ENCODE measurements at places on chromosomes 2 and 18. TPM values are rescaled to one million over a fixed set of nuclear protein-coding genes. Genes with fewer than 3 reads are reported as not detected.

- DNase-seq, result peak; percentile 43
Observed at GRCh38 chr18:66226782-66227181, 377.1 kb downstream of the CDH19 start.

GRCh38 chr18:6941996-6942395, 175.6 kb downstream of the LAMA1 start:
- DNase-seq, result no peak

GRCh38 chr2:150043172-150043500, 444.3 kb downstream of the RND3 start:
- DNase-seq, result no peak

DNA sequence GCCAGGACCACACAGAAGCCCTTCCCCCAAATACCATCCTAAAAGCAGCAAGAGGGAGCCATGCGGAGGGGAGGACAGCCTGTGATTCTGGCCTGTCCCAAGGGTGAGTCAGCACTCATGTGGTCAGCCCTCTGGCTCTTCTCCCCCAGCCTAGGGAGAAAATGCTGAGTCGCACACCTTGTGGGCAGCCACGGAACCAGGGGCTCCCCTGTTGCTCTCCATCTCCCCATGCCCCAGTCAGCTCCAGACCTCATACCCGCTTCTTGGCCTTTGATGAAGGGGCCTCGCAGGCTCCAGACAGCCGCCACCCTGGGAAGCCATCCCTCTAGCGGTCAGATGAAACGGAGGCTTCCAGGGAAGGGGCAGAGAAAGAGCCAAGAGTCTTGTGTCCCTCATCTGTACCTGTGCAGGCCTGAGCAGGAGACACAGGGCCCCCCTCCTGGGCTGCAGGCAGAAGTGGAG, 181.3 kb upstream of the SIX2 start:
- DNase-seq, result no peak

GRCh38 chr2:88614497-88615157, 12.6 kb downstream of the EIF2AK3 start:
- no peak for DNase-seq

DNA sequence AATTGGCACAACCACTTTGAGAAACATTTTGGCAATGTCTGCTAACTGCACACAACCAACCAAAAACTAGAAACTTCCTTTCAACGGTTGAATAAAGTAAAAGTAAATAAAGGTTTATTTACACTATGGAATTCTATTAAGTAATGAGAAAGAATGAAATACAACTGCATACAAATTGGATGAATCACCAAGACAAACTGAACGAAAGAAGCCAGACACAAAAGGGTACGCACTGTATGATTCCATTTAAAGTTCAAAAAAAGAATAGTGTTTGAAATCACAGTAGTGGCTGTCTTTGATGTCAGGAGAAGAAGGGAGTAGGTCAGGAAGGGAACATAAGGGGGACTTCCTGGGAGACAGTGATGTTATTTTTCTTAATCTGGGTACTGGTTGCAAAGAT, 46.5 kb upstream of the SULT1C3 start:
- DNase-seq, result no peak

GRCh38 chr2:201157694-201158093, 25.2 kb upstream of the CASP10 start:
- no peak for DNase-seq

DNA sequence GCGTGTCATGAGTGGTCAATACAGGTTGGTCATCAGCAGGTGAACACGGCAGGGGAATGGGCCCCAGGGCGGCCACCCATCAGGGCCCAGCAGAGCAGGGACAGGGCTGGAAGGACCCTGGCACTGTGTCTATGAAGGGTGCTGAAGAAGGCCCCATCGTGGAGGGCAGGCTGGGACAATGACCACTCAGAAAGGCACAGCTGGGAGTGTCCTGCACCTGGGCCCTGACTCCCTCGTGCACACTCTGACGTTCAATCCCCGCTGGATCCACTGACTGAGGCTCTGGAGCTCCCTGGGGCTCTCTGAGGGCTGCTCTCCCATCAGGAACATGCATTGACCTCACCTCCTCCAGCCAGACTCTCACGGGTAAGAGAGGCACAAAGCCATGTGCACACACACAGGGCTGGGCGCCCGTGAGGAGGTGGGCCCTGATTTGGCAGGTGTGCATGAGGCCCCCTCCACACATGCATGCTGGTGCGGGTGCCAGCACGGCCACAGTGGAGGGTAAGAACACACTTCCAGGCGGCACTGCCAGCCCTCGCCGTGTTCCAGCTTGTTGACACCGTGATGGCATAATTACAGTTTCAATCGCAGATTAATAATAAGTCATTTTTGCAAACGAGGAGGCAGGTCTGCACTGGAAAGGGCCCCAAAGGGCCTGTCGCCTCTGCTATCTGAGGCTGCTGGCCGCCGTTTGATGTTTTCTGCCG, 58.5 kb downstream of the SMAD7 start:
- no peak for DNase-seq

GRCh38 chr2:216134958-216135541, 25.9 kb downstream of the XRCC5 start:
- DNase-seq, result no peak

DNA sequence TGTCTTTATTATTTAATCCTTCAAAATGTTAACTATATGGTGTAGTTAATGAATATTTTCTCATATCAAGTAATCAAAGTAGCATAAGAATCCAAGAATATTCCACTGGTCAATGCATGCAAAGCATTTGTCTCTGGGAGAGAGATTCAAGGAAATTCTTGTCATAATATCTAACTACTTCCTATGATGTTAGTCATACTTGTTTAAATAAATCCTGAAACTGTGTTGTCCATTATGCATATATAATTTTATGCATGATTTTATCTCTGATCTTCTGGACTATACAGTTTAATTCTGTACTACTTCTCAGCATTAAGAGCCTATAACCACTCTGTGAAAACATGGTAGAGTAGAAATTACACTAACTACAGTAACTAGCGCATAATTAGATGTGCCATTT, 388.3 kb downstream of the NR4A2 start:
- DNase-seq, result no peak

GRCh38 chr2:231709981-231710798, 1.9 kb downstream of the PTMA start:
- peak; percentile 95 for DNase-seq

- no peak for DNase-seq
Observed at GRCh38 chr2:76073992-76074604, 363.4 kb upstream of the GCFC2 start.

GRCh38 chr18:42559069-42559690, 556.3 kb downstream of the RIT2 start:
- DNase-seq, result no peak

DNA sequence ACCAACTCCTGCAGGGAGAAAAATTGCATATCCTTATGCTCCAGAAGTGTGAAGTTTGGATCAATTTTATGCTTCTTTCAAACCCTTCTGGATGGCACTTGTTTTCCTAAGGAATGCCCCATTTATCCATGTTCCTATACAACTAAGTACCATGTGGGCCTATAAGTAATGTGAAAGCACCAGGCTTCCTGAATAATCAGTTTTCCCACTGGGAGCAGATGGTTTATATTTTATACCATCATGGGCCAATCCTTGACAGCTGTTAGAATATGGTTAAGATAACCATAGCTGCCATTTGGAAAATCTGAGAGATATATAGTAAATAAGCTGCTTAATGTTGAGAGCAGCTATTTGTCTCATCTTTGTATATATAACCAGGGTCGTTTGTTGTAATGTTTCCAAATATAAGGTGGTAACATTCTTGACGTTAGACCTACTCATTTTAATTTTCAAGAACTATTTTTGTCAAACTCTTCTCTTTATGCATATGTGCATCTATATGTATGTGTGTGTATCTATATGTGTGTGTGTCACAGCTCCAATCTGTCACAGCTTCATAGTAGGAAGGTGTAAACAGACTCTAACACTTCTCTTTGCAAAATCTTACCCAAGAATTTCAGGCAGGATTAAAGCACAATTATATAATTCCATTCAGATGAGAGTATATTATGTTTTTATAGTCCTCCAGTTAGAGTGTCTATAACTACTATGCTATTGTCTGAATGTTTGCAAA, 458.7 kb upstream of the GCFC2 start:
- no peak for DNase-seq

GRCh38 chr2:23378496-23378895, 6.5 kb upstream of the KLHL29 start:
- no peak for DNase-seq

GRCh38 chr2:118786746-118787145, 60.7 kb downstream of the EN1 start:
- DNase-seq, result no peak

GRCh38 chr2:234191819-234192407, 141.4 kb downstream of the SPP2 start:
- no peak for DNase-seq

DNA sequence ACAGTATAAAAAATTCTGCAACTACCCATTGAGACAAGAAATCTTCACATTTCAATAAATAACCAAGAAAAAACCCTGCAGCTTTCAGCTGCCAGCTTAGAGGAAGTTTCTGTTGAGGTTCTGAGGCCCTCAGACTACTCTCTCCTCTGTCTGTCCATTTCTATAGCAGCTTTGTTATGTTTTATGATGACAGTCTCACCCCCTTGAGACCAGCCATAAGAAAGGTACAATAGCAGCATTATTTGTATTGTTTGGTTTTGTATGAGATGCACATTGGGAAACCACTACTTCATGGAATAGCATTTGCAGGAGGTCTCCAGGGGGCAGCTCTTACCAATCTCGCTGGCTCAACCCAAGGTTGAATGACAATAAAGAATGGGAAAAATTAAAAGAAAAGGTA, 334.6 kb upstream of the VRK2 start:
- no peak for DNase-seq

- no peak for DNase-seq
Observed at GRCh38 chr2:146003337-146003736, 1483.4 kb upstream of the ZEB2 start.

DNA sequence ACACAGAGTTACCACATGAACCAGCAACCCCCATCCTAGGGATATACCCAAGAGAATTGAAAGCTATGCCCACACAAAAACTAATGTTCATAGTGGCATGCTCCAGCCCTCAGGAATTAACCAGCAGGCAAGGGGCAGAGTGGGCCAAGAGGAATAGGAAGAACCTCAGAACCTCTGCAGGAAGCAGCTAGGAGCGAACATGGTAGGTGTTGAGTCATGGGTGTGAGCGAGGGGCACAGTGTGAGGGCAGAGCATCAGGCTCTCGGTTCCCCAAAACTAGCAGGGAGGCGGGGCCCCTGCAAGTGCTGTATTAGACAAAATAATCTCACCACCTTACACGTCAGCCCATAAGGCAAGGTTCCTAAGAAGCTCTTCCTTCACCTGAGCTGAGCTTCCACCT, 5.6 kb upstream of the RUFY4 start:
- DNase-seq, result no peak

- no peak for DNase-seq
Observed at GRCh38 chr2:28673338-28673737, 78.3 kb upstream of the PPP1CB start.

DNA sequence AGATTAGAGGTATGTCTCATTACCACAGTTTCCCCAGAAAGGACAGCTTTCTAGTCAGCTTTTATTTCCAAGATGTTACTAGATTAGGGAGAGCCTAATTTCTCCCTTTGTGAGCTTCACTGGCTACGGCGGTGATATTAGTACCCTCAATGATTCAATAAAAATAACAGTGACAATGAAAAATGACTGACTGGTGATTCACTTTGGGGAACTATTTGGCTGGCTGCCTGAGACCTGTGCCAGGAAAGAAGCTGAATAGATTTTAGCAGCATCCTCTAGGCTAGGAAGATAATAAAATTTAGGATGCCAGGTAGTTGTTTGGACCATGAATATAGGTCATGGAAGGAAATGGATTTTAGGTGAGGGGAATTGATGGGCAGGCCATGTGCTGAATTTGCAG, 178.7 kb downstream of the FMNL2 start:
- DNase-seq, result peak; percentile 36

- DNase-seq, result no peak
Observed at GRCh38 chr2:161049559-161049958, 110.7 kb upstream of the TANK start.

DNA sequence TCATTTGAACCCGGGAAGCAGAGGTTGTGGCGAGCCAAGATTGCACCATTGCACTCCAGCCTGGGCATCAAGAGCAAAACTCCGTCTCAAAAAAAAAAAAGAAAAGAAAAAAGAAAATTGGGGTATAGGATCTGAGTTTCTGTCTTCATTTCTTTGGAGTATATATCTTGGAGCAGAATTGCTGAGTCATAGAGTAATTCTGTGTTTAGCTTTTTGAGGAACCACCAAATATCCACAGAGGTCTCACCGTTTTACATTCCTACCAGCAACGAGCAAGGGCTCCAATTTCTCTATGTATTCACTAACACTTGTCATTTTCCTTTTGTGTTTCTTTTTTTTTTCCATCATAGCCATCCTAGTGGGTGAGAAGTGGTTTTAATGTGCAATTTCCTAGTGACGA, 87.6 kb upstream of the TEX51 start:
- no peak for DNase-seq

GRCh38 chr2:98452396-98453027, 7.9 kb downstream of the INPP4A start:
- DNase-seq, result no peak

GRCh38 chr2:199018826-199019225, 438.9 kb downstream of the SATB2 start:
- DNase-seq, result no peak

DNA sequence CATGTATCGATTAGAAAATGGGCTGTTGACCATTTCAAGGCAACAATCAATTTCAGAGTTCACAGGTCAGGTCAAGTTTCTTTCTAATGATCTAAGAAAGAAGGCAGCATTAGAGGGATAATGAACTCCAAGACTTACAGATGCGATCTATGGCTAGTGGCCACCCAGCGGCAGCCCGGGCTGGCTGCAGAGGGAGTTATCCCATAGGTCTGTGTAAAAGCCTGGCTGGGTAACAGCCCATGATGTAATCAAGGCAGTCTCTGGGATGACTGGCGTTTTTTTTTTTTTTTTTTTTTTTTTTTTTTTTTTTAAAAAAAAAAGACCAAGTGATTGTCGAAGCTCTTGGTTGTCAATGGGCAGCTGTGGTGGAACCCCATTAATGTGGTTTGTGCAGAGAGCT, 171.1 kb upstream of the SKOR2 start:
- DNase-seq, result no peak

DNA sequence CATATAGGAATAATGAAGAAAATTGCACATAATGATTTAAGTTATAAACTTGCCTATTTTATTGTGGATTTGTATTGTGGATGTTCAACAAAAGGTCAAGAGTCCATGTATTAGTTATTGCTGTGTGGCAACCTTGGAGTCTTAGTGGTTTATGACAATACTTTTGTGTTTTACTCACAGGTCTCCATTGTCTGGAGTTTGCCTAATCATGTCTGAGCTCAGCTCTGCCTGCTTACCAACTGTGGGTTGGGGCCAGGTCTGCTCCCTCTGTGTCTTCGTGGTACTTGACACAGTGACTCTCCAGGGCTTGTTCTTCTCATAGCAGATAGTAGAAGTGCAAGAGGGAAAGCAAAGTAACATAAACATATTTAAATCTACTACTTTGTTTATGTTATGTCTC, 382.5 kb downstream of the CBLN2 start:
- DNase-seq, result no peak

SETBP1 gene
- 5.3 TPM for total RNA-seq

UGT1A10 gene
- 120 TPM for total RNA-seq

FN1 gene
- total RNA-seq, result 133 TPM

GPR45 gene
- total RNA-seq, result not detected

DSG4 gene
- total RNA-seq, result not detected

RNU2-63P gene
- not detected for total RNA-seq

C2orf66 gene
- 0.35 TPM for total RNA-seq

GPR35 gene
- total RNA-seq, result 49.4 TPM

IL36G gene
- total RNA-seq, result not detected

CFAP65 gene
- 1.3 TPM for total RNA-seq

TWIST2 gene
- total RNA-seq, result not detected

FAM237A gene
- total RNA-seq, result not detected

SPC25 gene
- 77.0 TPM for total RNA-seq

Measured in Calu3 (cell line).